Fibroblast of pulmonary artery (primary cell): ENCODE measurements at places on chromosomes 7 and 10.

DNA sequence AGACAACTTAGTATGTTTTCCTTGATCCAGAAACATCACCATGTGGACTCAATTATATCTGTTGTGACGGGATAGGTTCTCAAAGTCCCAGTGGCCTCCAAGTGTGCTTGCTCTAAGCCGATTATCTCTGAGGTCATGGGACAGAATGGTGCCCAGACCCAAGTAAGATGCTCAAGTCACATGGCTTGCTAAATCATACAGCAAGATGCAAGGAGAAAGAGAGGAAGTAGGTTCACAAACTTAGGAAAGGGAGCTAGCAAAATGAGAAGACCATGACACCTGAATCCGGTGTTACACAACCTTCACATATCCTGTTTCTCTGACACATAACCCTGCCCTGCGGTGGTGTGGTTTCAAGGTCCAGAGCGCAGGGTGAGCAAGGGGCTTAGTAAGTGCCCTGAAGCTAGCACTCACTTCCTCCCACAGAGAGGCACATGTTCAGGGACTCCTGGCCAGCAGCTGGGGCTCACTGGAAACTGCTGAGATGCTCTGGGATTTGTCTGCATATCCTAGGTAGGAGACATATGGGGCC is 590.9 kb upstream of the ANKRD30A start:
- DNase-seq: peak; percentile 84

DNA sequence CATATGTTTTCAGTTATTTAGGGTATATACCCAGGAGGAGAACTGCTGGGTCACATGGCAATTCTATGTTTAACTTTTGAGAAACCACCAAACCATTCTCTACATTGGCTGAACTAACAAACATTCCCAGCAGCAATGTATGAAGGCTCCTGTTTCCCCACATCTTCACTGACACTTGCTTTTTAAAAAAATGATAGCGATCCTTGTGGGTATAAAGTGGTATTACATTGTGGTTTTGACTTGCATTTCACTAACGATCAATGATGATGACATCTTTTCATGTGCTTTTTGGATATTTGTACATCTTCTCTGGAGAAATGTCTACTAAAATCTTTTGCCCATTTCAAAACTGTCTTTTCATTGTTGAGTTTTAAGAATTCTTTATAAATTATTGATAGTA is 51.2 kb upstream of the ANAPC16 start:
- DNase-seq: no peak

GRCh38 chr7:54788664-54789063 is 29.7 kb upstream of the SEC61G start:
- DNase-seq: peak; percentile 88

- DNase-seq: no peak
Observed at GRCh38 chr7:2814946-2815874, 28.9 kb downstream of the GNA12 start.

DNA sequence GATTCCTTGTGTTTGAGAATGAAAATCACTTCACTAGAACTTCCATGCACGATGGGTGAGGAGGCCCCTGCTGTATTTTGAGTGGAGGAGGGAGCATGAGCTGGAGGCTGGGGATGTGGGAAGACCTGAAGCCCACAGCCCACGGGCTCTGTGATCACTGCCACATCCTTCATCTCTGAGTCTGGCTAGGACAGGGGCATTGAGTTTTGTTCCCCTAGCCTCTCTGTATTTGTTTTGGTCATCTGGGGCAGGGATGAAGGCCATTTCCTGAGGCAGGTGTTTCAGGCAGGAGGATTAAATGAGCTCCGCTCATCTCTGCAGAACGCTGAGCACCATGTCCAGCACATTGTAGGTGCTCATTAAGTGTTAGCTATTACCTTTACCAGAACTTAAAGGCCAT is 293.6 kb downstream of the GLRX3 start:
- no peak for DNase-seq

DNA sequence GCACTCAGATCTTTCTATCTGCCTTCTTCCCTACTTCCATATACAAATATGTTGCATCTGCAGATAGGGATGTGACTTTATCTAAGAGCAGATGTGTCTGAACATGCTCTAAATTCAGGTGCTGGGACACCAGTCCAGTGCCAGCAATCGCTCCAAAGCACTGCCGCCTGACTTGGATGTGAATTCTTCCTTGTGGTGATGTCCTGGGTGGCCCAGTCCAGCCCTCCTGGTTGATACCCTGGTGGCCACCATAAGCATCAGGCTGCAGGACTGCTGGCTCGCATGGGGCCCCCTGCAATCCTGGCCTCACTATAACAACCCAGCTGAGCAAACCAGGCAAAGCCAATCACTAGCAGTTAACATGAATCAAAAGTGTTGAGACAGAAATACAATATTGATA is 149.2 kb upstream of the PDE1C start:
- no peak for DNase-seq

DNA sequence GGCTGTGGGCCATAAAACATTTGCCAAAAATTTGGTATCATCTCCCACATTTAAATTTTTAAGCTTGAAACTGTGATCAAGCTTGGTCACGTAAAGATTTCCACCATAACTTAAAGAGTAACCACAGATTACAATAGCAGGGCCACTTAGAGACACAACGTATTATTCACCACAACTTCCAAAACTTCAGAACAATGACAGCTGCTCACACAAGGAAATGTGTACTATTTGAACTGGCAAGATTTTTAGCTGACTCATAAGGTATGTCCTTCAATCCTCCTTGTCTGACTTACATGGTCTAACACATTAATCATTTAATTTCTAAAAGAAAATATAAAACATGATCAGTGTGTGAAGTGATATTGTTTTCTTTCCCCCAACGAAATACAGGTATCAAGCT is 234.5 kb downstream of the PARD3 start:
- peak; percentile 85 for DNase-seq

DNA sequence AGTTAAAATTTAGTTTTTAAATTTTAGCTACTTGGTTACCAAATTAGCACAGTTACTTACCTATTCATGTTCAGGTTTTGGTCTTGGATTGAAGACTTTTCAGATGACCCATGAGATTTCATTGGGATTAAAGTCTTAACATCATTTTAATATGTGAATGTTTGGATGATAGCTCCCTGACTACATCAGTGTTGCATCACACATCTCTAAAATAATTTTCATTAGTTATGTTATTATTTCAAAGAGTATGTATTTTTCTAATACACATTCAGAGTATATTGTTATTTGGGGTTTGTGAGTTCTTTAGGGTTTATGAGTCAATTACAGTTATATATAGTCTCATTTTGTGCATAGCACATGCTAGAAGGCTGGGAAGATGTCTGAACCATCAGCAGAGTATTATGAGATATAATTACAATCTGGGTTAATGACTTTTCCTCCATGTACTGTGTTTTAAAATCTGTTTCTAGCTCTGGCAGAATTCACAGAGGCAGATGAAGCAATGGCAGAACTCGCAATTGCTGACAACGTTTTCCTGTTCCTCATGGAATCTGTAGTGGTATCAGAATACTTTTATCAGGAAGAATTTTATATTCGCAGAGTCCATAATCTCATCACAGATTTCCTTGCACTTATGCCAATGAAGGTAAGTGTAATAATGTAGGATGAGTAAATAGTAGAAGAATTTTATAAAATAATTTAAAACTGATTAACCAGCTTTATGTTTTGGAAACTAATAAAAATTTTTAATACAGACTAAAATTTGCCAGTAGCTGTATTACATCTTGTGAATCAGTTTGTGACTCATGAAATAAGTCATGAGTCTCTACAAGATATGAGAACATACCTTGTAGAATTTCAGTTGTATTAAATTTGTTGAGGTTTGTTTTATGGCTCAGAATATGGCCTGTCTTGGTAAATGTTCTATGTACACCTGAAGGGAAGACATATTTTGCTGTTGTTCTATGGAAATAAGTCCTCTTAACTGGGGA is 26.9 kb downstream of the NUP205 start:
- DNase-seq: peak; percentile 15

GRCh38 chr7:25861601-25862260 is 290.3 kb upstream of the NFE2L3 start:
- DNase-seq: no peak

DNA sequence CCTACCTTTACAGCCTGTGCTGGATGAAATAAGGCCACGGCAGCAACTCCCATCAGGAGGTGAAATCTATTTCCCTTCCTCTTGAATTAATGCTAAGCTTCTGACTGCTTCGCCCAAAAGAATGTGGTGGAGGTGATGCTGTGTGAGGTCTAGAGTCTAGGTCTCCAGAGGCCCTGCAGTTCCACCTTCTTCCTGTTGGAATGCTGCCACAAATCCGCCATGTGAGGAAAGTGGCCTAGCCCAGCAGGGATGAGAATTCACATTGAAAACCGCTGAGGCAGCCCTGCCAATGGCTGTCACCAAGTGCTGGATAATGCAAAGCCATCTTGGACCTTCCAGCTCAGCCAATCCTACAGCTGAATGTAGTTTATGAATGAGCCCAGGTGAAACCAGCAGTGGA is 28.0 kb downstream of the RHOBTB1 start:
- no peak for DNase-seq

GRCh38 chr7:131547589-131547988 is 8.8 kb downstream of the PODXL start:
- DNase-seq: no peak

DNA sequence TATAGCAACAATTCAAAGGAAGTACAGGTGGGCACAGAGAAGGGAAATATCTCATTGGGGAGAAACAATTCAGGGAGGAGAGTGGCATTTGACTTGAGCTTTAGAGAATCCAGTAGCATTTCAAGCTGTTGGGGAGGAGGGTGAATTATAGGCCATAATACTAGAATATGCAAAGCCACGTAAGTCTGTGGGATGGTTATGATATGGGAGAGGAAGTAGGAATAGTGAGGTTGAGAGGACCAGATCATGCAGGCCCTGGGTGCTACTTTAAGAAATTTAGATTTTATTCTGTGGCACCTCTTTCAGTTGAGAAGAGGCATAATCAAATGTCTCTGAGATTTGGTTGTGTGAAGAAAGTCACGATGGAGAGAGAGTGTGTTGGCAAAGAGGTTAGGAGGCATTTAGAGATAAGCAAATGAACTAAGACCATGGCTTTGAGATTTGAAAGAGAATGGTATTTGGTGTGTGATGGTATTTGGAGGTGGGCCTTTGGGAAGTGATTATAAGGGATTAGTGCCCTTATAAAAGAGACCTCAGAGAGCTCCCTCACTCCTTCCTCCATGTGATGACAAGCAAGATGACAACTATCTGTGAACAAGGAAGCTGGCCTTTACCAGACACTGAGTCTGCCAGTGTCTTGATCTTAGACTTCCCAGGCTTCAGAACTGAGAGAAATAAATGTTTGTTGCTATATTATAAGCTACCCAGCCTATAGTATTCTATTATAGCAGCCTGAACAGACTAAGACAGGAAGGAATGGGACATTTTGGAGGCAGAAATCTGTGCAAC is 15.1 kb downstream of the ADD3 start:
- no peak for DNase-seq

DNA sequence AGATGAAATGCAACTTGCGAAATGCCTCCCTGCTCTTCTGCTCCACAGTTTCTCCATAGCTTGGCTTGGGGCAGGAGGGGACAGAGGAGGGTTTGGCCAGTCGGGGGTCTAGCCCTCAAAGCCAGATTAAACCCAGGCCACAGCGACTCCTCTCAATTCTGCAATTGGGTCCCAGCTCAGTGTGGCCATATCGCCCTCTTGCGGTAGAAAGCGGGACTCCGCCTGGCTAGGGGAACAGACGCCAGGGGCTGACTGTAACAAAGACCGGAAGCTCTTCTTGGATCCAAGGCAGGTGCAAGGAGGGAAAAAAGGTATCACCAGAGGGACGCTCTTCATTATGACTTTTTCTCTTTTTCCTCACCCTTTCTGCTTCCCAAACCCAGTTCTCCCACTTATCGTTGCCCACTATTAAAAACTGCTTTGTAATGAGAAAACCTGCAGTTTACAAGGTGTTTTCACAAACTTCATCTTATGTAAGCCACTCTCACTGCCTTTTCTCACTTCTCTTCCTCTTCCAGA is 36.6 kb upstream of the TNPO3 start:
- peak; percentile 66 for DNase-seq

DNA sequence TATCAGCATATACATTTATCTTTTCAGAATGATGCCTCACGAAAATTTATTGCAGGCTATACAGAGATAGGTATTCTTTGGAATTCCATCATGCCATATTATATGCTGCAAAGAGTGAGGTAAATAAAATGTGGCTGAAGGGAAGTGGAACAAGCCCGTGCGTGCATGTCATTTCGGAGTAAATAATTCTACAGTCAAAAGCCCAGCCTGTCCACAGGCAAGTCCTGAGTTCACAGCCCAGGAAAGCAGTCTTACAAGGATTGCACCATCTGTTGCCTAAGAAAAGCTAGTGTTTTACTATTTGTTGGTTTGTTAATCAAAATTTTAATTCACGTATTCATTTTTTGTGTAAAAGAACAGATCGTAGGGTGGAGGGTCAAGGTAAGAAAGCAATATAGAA is 292.4 kb upstream of the AKR1E2 start:
- DNase-seq: peak; percentile 29

GRCh38 chr10:107104026-107104652 is 60.4 kb downstream of the SORCS1 start:
- no peak for DNase-seq

GRCh38 chr7:36928718-36929117 is 204.4 kb upstream of the AOAH start:
- no peak for DNase-seq

- no peak for DNase-seq
Observed at GRCh38 chr10:64286533-64286932, 765.3 kb downstream of the REEP3 start.

GRCh38 chr10:129939416-129940275 is 24.4 kb downstream of the EBF3 start:
- DNase-seq: no peak

DNA sequence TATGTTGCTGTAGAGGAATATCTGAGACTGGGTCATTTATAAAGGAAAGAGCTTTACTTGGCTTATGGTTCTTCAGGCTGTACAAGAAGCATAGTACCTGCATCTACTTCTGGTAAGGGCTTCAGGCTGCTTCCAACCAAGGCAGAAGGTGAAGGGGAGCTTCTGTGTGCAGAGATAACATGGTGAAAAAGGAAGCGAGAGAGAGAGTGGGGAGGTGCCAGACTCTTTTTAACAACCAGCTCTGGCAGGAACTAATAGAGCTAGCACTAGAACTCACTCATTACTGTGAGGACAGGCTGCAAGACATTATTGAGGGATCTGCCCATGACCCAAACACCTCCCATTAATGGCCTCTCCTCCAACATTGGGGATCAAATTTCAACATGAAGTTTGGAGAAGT is 94.5 kb downstream of the KIF20B start:
- no peak for DNase-seq

DNA sequence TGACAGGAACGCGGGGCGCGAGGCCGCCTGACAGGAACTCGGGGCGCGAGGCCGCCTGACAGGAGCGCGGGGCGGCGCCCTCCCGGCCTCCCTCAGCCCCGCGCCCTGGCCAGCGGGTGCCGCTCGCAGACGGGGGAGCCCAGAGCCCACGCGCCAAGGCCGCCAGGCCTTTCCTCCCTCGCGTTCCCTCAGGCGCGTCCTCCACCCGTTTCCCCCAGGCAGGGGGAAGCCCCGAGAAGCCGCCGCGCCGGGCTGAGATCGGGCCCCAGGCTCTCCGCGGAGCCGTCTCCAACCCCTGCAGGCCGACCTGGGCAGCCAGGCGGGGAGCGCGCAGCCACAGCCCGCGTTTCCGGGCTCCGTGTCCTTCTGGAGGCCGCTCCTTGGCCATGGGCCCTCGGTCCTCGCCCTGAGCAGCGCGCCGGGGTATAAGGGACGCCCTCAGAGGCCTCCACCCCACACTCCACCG is 17.7 kb downstream of the PTPRN2 start:
- DNase-seq: no peak

GRCh38 chr7:41328544-41328943 is 374.3 kb downstream of the INHBA start:
- DNase-seq: peak; percentile 11

GRCh38 chr7:12684733-12685132 is 2.7 kb upstream of the ARL4A start:
- no peak for DNase-seq

GRCh38 chr10:61642150-61642571 is 20.6 kb upstream of the CABCOCO1 start:
- DNase-seq: no peak
